GF-D8 (cell line): ENCODE measurements at places on chromosomes 13 and 19.

- DNase-seq, result peak; percentile 21
Observed at GRCh38 chr19:35352448-35353304, 5.0 kb downstream of the FFAR1 start.

GRCh38 chr19:16106121-16106520 lies 5.6 kb upstream of the RAB8A start:
- DNase-seq, result no peak

DNA sequence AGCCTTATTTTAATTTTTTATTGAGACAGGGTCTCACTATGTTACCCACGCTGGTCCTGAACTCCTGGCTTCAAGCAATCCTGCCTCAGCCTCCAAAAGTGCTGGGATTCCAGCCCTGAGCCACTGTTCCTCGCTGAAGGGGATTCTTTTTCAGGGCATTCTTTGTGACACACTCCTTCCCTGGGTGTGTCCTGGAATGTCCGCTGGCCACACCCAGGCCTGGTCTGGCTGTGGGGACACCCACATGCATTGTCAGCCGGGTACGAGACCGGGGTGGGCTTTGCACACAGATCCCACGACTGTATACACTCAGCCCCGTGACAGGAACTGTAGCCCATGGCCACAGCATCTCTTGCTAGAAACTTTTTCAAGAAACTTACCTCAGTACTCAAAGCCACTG lies 34.4 kb upstream of the GATAD2A start:
- DNase-seq, result no peak

- no peak for DNase-seq
Observed at GRCh38 chr13:110920038-110920437, 5.2 kb upstream of the ANKRD10 start.

- DNase-seq, result no peak
Observed at GRCh38 chr13:97342136-97342535, 91.8 kb upstream of the RAP2A start.

- DNase-seq, result no peak
Observed at GRCh38 chr13:72527333-72527732, 200.1 kb downstream of the MZT1 start.
